ENCODE measurements at places on chromosomes 13 and 19. TPM values are rescaled to one million over a fixed set of nuclear protein-coding genes. Genes with fewer than 3 reads are reported as not detected.
A peak's percentile ranks its signal among the peaks of the same experiment; 100 is the strongest.

- DNase-seq: no peak
- H3K4me1 ChIP-seq: no peaks in the 10 kb centered on the region
- no peak overlapping the region for H3K4me3 ChIP-seq
- H3K36me3 ChIP-seq: no peaks in the 10 kb centered on the region
- no peak overlapping the region for H3K27ac ChIP-seq
These were observed 58.1 kb downstream of the MRPL57 start for GRCh38 chr13:21234526-21234925.

DNA sequence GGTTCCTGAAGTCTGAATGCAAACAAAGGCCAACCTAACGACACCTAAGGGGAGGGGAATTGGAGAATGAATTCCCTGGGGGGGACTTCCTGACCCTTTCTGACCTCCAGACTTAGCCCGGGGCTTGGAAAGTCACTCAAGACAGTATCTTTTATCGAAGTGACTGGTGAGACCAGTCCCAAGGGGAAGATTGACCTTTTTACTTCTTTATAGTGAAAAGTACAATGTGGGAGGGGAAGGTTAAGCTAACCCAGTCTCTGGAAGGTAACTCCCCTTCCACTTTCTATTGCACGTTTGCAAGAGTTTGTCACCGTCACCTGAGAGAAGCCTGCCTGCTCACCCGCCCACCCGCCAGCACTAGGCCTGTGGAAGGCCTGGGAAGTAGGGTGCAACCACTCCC is 111.9 kb downstream of the EFNB2 start:
- no peak overlapping the region for H3K4me3 ChIP-seq
- no peaks in the 10 kb centered on the region for H3K36me3 ChIP-seq
- no peak for DNase-seq
- H3K4me1 ChIP-seq: no peaks in the 10 kb centered on the region
- no peaks in the 10 kb centered on the region for H3K27me3 ChIP-seq

DNA sequence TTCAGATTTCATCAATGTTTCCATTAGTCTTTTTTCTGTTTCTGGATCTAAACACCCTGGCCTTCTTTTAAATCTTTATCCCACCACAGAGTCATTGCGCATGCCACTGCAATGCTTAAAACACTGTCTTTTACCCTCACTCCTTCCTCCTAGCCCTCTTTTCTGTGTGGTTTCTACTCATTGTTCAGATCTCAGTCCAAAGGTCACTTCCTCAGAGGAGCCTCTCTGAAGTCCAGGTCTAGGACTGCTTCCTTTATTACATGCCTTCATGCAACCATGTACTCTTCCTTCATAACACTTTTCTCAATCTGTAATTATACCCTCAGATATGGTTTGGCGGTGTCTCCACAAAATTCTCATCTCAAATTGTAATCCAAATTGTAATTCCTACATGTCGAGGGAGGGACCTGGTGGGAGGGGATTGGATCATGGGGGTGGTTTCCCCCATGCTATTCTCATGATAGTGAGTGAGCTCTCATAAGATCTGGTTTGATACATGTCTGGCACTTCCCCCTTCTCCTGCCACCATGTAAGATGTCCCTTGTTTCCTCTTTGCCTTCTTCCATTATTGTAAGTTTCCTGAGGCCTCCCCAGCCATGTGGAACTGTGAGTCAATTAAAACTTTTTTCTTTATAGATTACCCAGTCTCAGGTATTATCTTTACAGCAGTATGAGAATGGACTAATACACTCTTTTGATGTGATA is 808.9 kb downstream of the DIAPH3 start:
- no peak for DNase-seq
- no peak overlapping the region for H3K4me3 ChIP-seq

DNA sequence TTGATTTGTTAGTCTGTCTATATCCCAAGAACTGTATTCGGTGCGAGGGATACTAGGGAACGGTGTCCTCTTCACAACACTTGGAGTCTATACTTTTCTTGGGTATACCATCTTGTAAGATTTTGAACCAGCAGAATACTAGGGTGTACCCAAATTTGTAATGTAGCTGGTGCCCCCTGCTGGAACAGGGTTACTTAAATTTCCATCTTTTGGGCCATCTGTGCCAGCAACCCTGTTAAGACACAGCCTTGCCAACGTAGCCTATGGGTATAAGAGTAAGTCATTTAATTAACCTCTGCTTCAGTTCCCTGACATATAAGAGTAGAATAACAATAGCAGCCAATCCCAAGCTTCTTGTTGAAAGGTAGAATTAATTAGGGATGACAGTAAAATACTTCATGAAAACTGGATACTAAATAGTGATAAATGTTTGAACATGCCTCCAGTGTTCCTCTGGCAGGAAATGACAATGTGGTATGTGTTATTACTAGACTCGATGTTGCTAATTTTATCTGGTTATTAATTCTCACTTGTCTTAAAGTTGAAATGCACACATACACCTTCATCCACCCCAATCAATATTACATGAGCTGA is 607.6 kb downstream of the FGF9 start:
- no peaks in the 10 kb centered on the region for H3K36me3 ChIP-seq
- peak; percentile 49 for DNase-seq
- H3K4me3 ChIP-seq: no peak overlapping the region

GRCh38 chr13:45370922-45371406 is 30.0 kb upstream of the TPT1 start:
- DNase-seq: peak; percentile 70
- no peak overlapping the region for H3K27ac ChIP-seq
- no peaks in the 10 kb centered on the region for H3K36me3 ChIP-seq
- H3K4me3 ChIP-seq: no peak overlapping the region
- no peaks in the 10 kb centered on the region for H3K4me1 ChIP-seq
- H3K27me3 ChIP-seq: no peaks in the 10 kb centered on the region

DNA sequence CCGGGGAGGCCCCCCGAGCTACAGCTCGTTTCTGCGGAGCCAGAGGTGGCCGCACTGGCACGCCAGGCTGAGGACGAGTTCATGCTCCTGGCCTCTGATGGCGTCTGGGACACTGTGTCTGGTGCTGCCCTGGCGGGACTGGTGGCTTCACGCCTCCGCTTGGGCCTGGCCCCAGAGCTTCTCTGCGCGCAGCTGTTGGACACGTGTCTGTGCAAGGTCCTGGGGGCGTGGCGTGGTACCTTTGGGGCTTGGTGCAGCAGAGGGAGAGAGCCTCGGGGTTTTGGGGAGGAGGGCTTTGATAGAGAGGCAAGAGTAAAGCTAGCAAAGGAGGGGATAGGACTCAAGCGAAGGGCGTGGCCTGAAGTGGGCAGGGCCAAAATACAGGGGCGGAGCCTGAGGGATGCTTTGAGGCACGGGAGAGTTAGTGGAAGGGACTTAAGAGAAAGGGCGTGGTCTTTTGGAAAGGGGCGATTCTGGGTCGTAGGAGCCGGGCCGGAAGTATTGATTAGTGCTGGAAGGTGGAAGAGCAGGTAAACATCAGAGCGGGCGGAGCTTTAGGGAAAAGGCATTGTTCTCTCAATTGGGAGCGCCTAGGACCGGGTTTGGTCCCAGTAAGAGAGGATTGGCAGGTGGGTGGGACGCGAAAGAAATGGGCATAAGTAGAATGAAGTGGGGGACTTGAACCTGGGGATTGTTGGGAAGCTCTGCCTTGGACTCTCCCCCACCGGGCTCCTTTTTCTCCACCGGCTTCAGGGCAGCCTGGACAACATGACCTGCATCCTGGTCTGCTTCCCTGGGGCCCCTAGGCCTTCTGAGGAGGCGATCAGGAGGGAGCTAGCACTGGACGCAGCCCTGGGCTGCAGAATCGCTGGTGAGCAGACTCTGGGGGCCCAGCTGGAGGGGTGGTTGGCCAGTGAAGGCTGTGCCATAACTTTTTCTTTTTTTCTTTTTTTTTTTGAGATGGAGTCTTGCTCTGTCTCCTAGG is 1.2 kb downstream of the PPM1N start:
- no peak overlapping the region for H3K27ac ChIP-seq
- H3K4me1 ChIP-seq: peaks cover 25% of the 10 kb centered on the region
- DNase-seq: no peak
- no peak overlapping the region for H3K4me3 ChIP-seq

GRCh38 chr13:46751811-46752635 is 44.9 kb downstream of the ESD start:
- no peak overlapping the region for H3K4me3 ChIP-seq
- no peaks in the 10 kb centered on the region for H3K4me1 ChIP-seq
- DNase-seq: no peak
- peaks cover 8% of the 10 kb centered on the region for H3K36me3 ChIP-seq
- no peak overlapping the region for H3K27ac ChIP-seq
- H3K27me3 ChIP-seq: no peaks in the 10 kb centered on the region

- DNase-seq: no peak
- H3K27me3 ChIP-seq: no peaks in the 10 kb centered on the region
- peaks cover 9% of the 10 kb centered on the region for H3K4me1 ChIP-seq
These were observed 72.1 kb downstream of the KLF12 start for GRCh38 chr13:74061926-74062595.

NOTCH3 gene
- polyA plus RNA-seq: 0.49 TPM

DNA sequence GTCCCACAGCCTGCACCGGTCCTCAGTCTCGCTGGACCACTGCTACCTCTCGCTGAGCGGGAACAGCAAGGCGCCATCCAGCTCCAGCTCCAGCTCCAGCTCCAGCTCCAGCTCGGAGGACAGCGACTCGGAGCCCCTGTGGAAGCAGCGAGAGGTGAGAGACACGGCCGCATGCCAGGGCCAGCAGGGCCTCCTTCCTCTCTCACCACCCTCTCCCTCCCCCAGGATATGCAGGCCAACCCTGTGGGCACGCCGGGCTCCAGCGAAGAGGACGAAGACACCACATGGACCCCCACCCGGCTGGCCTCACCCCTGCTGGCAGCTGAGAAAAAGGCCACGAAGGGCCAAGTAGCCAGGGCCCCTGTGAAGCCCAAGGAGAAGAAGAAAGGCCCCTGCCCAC is 7.3 kb downstream of the SIX5 start:
- no peaks in the 10 kb centered on the region for H3K36me3 ChIP-seq
- no peaks in the 10 kb centered on the region for H3K27me3 ChIP-seq
- no peak overlapping the region for H3K4me3 ChIP-seq
- no peak overlapping the region for H3K27ac ChIP-seq
- peaks cover 12% of the 10 kb centered on the region for H3K4me1 ChIP-seq

- no peak overlapping the region for H3K4me3 ChIP-seq
- H3K27me3 ChIP-seq: no peaks in the 10 kb centered on the region
- DNase-seq: no peak
- H3K36me3 ChIP-seq: no peaks in the 10 kb centered on the region
- peak overlapping the region; percentile 96 for H3K27ac ChIP-seq
These were observed 39.7 kb downstream of the USP12 start for GRCh38 chr13:27131906-27132305.

DNA sequence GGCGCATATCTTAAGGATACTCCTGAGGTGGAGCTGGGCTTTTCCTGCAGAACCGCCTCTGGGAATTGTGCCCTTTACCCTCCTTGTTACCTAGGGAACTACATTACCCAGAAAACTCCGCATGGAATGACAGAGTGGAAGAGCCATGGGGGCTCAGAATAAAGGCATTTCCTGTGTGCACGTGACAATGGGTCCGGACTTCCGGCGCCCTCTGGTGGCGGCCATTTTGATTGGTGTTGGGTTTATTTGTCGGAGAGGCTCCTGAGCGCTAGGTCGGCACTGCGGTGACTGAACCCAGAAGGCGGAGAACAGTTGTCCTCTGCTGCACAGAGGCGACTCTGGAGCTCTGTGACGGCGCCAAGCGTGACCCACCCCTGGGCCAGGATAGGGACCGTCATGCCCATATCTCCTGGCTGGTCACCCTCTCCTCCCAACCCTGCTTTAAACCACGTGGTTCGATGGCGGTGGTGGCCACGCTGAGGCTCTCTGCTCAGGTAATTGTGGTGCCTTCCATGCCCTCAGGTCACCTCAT is at the start of gene ZNF587B:
ZNF587B (plus strand) TSS at position 229 of the 532 bp plus-strand sequence; CDS start at position 459, 230 bp downstream.
- H3K36me3 ChIP-seq: no peaks in the 10 kb centered on the region
- peak within 1 kb of the TSS; percentile 40 for H3K27ac ChIP-seq
- no peaks in the 10 kb centered on the region for H3K4me1 ChIP-seq

GRCh38 chr19:16514383-16515019 is 18.3 kb downstream of the C19orf44 start:
- no peak overlapping the region for H3K4me3 ChIP-seq
- peaks cover 25% of the 10 kb centered on the region for H3K36me3 ChIP-seq
- H3K4me1 ChIP-seq: peaks cover 16% of the 10 kb centered on the region
- no peak overlapping the region for H3K27ac ChIP-seq
- H3K27me3 ChIP-seq: no peaks in the 10 kb centered on the region
- DNase-seq: no peak

GRCh38 chr13:73070451-73071098 is 11.8 kb downstream of the KLF5 start:
- no peak for DNase-seq
- no peaks in the 10 kb centered on the region for H3K36me3 ChIP-seq
- no peaks in the 10 kb centered on the region for H3K4me1 ChIP-seq
- H3K27ac ChIP-seq: no peak overlapping the region
- H3K4me3 ChIP-seq: no peak overlapping the region

GRCh38 chr13:65532231-65532630 is 1697.9 kb downstream of the PCDH9 start:
- no peaks in the 10 kb centered on the region for H3K4me1 ChIP-seq
- DNase-seq: no peak
- no peaks in the 10 kb centered on the region for H3K27me3 ChIP-seq
- H3K4me3 ChIP-seq: no peak overlapping the region

IQCN gene
- 0.43 TPM for polyA plus RNA-seq

SLC6A16 gene
- 2.7 TPM for polyA plus RNA-seq

- no peak overlapping the region for H3K4me3 ChIP-seq
- no peak overlapping the region for H3K27ac ChIP-seq
- no peaks in the 10 kb centered on the region for H3K27me3 ChIP-seq
- no peak for DNase-seq
These were observed 267.3 kb downstream of the RFC3 start for GRCh38 chr13:34085204-34085603.

TMEM272 gene
- 0.07 TPM for polyA plus RNA-seq

DNA sequence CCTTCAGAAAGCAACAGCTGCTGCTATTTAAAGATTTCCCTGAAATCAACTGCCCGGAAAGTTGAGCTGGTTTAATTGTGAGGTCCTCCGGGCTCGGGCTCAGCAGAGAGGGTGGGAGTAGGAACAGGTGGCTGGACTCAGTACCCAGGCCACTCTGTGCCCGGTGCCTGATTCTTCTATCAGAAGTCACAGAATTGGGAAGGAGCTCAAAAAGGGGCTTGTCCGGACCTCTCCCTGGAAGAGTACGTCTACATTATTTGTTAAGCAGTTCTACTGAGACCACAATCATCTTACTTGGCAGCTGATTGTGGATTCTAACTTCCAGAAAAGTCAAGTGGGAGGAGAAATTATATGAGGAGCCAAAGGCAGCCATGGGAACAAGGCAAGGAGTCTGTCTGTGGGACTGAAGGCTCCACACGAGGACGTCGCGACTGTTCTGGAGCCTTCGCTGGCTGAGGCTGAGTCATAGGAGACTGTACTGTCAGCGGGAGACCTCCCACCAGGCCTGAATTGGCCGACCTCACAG is 91.7 kb upstream of the ANKRD10 start:
- no peak overlapping the region for H3K4me3 ChIP-seq
- H3K4me1 ChIP-seq: no peaks in the 10 kb centered on the region

DNA sequence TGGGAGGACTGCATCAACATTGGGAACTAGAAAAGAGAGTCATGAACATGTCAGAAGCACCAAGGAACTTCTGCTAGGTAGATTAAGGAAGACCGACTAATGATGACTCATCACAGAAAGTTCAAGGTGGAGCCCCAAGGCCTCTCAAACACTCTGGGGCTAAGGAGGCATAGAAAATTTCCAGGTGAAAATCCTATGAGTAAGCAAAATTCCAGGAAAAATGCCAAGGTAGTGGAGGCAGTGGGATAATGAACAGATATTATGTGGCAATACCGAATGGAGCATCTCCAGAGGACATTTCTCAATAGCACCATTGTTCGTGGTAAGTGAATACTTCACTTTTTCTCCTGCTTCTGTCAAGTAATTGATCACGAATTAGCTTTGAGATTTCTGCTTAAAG is 336.5 kb downstream of the MZT1 start:
- no peaks in the 10 kb centered on the region for H3K27me3 ChIP-seq
- H3K36me3 ChIP-seq: no peaks in the 10 kb centered on the region
- no peak overlapping the region for H3K27ac ChIP-seq
- no peak for DNase-seq
